Adipocyte (in vitro differentiated cells): ENCODE measurements at places on chromosomes 7 and 10.

DNA sequence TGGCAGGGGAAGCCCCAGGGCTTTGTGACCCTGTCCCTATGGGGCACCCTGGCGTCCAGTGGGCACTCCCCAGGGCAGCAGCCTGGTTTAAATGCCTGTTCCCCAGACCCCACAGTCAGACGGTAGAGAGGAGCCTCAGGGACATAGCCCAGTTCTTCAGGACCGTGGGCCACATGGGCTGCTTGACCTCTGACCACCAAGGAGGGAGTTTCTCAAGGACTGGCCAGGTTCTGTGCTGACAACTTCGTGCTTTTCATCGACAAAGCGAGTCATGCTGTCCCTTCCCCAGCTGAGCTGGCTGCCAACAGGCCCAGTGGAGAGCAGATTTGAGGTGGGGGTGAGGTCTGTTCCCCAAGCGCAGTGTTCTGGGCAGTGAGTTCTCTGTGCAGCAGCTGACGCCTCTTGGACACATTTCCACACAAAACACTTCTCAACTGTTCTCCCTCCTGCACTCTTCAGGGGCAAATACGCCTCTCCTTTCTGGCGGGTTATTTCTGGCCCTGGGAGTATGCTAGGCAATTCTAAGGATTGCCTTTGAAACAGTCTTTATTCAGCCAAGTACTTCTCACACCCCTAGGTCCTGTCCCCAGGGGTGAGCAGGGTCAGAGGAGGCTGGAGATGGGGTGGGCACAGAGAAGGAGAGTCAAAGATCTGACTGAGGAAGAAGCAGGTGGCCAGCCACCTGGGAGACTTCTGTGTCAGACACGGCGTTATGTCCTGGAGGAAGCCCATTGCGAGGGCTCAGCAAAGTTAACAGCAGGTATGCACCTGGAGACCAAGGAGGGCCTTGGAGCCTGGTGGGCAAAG is 57.3 kb upstream of the CAMK2B start:
- DNase-seq, result no peak

GRCh38 chr7:45644237-45644636 is 70.1 kb downstream of the ADCY1 start:
- no peak for DNase-seq

DNA sequence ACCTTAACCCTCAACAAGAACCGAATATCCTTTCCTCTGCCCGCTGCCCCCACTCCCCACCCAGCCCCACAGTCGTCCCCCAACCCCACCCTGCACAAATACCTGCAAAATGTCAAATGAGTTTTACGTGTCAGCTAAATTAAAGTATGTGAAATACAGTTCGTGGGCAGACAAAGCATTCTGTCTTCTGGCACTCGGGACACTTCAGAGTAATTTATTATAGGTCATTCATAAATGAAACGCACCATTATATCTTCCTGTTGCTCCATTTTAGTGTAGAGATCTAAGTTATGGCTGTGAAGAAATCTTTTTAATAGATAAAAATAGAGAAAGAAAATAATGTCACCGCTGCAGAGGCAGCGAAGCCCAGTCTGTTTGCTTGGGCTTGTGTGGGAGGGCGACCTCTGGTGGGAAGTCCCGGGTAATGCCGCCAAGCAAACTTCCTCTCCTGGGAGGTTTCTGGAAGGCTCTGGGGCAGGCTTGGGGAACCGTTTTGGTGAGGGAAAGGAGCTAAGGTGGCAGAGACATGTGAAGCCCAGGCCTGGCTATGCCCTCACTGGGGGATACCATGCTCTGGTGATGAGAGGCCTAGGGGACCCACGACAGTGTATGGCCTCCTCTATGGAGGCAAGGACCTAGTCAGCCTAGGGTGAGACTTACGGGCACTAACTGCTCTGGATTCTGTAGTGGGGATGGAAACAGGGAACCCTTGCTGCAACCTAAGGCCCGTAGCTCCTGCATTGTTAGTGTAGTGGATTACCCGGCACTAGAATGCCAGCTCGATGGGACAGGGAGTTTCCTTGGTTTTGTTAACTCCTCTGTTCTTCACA is 604.9 kb downstream of the LRMDA start:
- DNase-seq, result peak; percentile 83

DNA sequence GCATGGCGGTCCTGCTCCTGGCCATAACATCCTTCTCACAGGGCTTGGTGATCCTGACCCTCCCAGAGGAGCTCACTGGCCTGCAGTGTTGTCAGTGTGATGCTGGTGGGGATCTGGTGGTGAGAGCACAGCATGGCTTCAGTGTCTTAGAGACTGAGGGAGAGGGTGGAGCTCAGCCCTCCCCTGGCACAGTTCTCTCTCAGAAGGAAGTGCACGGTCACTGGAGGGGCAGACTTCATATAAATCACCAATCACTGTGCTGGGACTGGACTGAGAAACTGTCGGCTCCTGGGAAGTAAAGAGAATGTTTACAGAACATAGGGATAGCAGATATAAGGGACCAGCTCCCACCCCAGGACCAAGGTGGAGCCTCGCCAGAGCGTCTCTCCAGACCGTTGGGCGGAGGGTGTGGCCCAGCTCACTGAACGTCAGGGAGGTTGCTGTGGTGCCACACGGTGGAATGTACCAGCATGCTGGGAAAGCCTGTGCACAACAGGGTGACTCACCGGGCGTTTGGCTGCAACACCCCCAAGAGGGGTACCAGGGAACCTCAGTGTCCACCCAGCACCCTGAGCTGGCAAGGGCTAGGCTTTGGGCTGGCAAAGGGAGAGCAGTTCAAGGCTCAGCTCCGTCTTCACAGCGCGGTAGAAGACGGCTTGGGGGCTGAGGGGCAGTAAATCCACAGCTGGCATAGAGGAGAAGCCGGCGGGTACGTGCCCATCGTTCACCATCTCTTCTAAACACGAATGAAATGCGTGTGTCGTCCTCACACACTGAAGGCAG is 8.8 kb upstream of the GET4 start:
- DNase-seq, result peak; percentile 51

DNA sequence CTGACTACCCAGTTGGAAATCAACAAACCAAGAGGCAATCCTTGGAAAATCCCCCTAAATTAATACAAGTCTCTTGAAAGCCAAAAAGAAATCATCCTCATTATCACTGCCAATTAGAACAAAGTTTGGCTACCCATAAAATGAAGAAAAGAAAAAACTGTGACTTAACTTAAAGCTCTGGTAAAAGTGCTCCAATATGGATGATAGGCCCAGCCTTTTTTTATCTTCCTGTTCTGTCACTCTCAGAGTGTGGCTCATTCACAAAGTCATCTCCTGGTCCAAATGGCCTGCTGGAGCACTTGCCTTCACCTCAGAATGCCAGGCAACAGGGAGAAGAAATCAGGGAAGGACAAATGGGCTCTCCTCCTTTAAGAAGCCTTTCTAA is 155.1 kb upstream of the GHITM start:
- no peak for DNase-seq

- DNase-seq, result no peak
Observed at GRCh38 chr7:127962589-127963361, 68.5 kb downstream of the LRRC4 start.

- DNase-seq, result no peak
Observed at GRCh38 chr10:124168991-124169802, 75.8 kb upstream of the CHST15 start.

DNA sequence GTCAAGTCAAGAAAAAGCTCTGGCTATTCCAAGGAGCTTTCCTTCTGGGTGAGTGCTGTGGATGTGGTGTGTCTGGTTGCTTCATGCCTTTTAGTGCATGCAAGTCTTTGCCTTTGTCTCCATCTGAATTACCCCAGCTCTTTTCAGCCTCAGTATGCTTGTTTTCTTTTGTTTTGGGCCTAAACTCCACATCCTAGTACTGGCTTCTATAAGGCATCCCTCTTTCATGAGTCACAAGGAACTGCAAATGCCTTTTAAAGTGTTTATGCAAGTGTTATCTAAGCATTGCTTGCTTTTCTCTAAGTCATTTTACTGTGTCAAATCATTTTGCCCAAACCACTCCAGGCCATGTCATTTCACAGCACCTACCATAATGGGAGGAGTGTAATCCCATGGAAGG is 132.1 kb downstream of the PLCE1 start:
- DNase-seq, result peak; percentile 74

- DNase-seq, result no peak
Observed at GRCh38 chr7:114691605-114692004, 230.3 kb upstream of the MDFIC start.

DNA sequence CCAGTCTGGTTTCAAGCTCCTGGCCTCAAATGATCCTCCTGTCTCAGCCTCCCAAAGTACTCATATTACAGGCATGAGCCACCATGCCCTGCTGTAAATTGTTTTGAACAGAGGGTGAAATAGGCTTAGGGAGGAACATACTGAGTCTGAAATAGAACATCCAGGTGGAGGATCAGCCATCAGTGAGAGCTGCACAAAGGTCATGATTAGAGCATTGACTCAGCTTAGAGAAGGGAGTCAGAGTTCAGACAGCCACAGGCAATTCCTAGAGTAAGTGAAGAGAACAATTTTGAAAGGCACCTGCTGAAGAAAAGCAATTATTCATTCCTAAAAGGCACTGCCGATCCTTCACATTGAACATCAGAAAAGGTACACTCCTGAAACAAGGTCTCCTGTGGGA is 15.9 kb upstream of the NEBL start:
- DNase-seq, result no peak

GRCh38 chr10:44956226-44956625 is 3.4 kb upstream of the RASSF4 start:
- DNase-seq, result no peak

DNA sequence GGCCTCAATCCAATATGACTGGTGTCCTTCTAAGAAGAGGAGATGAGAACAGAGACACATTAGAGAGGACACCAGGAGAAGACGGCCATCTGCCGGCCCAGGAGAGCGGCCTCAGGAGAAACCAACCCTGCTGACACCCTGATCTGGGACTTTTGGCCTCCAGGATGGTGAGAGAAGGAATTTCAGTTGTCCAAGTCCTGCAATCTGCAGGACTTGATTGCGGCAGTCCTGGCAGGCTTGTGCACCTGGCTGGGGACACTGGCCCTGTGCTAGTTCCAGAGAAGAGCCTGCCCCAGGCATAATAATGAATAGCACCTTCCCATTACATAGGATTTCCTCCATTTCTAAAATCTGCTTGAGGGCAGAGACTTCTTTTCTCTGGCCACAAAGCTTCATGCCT is 409.9 kb upstream of the SHH start:
- no peak for DNase-seq

- no peak for DNase-seq
Observed at GRCh38 chr7:4178916-4179687, 503.0 kb upstream of the FOXK1 start.

DNA sequence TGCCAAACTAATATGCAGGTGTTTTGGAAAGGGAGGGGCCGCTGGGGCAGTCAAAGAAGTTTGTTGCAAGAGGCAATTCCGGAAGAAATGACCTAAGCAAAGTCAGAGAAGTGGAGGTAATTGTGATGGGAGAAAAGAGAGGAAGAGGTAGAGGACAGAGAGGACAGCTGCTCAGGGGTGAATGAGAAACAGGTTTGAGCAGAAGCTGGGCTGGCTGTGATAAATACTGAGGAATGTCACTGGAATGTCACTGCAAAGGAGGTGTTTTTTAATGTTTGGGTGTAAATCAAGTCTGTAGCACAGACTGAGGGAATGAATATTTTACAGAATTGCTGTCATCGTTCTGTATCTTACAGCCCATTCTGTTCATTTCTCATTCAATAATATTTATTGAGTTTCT is 207.2 kb downstream of the DPP6 start:
- no peak for DNase-seq

GRCh38 chr7:34747867-34748727 is 90.1 kb downstream of the NPSR1 start:
- DNase-seq, result peak; percentile 68
